ENCODE measurements at places on chromosomes 16 and 17.

DNA sequence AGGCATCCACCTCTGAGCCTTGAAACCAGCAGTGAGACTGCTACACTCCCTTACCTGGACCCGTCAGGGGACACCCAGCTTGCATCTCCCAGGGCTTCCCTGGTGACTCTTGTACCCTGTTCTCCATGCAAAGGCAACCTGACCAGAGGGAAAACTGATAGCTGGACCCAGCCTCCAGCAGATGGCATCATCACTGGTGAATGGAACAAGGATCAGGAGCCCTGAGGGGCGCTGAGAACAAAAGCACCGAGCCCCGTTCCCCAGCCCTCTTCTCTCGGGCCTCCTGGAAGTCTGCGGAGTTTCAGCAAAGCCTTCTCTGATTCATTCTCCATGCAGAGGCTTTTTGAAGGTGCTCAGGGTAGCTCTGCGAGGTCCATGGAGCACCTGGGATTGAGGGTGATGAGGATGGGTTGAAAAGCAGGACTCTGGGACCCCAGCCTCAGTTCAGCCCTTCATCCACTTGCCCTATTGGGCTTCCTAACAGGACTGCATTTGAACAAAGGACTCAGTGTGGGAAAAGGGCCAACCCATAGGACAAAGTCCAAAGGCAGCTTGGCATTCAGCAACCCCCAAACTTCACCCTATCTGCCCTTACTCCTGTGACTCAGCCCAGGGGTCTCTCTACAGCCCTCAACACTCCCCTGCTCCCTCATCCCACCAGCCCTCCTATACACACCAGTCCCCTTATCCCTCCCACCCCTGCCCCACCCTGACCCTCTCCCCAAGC is 45.0 kb upstream of the LHX1 start:
- no peak for DNase-seq

DNA sequence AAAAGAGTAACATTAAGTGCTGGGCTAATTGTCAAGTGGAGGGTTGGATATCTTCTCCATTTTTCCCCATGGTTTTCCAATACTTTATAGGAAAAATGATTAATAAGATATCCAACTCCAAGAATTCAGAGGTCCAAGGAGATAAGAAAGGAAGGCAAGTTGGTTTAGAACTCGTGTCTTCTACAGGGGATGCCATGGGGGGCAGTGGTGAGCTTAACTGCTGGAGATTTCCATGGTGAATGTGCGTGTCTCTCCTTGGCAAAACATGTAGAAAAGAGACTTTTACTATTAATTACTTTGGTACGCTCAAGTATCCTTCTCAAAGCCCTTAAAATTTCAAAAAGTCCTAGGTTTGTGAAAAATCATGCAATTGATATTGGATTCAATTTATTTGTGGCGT is 982.9 kb upstream of the RBFOX1 start:
- no peak for DNase-seq

- no peak for DNase-seq
Measured at GRCh38 chr16:77060614-77061013, 130.4 kb upstream of the MON1B start.

GRCh38 chr16:82454152-82454551 is 172.6 kb upstream of the CDH13 start:
- no peak for DNase-seq

GRCh38 chr17:42289611-42290181 is 1.4 kb downstream of the STAT5A start:
- DNase-seq = no peak

- no peak for DNase-seq
Measured at GRCh38 chr16:47060596-47060995, 83.1 kb downstream of the NETO2 start.

DNA sequence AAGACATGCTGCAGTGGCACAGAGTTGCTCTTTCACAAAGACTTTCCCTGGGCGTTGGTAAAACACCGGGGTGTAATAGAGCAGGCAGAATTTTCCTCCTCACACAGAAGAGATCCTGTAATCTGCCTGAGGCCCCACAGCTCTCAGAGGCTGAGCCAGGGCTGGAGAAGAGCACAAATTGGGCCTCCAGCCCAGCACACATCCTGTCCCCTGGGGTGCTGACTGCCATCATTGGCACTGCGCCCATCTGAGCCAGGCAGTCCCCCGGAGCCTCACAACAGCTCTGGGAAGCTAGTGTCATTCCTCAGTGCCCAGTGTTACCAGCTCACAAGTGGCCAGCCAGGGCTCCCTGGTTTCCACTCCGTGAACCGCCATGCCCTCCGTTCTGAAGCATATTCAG is 119.4 kb downstream of the SOCS1 start:
- DNase-seq = no peak

DNA sequence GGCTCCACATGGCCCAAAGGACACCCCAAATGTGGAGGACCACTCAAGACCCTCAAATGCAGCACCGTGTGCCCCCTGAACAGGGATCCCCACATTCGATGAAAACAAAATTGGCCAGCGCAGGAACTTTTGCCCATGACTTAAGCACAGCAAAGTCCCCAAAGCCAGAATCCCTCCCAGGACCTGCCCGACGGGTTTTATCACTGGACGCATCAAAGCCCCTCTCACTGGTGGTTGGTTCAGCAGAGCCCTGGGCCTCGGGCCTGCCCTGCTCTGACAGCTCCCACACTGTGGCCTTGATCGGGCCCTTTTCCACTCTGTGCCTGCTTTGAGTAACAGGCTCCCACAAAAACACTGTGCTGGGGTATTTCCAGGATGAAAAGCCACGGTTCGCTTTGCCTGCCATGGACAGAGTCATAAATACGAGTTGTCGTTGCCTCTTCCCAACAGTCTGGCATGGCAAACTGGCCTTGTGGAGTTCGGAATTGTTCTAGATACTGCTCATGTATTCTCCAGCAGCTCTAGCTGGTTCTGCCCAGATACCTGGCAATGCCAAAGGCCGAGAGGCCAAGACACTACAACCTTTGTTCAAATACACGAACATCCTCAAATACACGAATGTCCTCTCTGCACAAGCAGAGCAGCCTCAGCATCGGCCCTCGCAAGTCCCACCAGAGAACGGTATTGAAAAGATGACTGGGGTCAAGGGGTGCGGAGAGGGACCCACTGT is 46.4 kb downstream of the TBC1D16 start:
- no peak for DNase-seq

GRCh38 chr16:31088459-31089183 is at the start of gene PRSS53:
Gene PRSS53, minus strand, starts transcription at chr16:31088943. Its CDS starts 134 bp downstream, at chr16:31088809.
- DNase-seq = no peak
